ENCODE measurements at places on chromosomes 2 and 18.
A peak's percentile ranks its signal among the peaks of the same experiment; 100 is the strongest.

- no peak for DNase-seq
These were observed 55.0 kb downstream of the PMAIP1 start for GRCh38 chr18:59954755-59955156.

DNA sequence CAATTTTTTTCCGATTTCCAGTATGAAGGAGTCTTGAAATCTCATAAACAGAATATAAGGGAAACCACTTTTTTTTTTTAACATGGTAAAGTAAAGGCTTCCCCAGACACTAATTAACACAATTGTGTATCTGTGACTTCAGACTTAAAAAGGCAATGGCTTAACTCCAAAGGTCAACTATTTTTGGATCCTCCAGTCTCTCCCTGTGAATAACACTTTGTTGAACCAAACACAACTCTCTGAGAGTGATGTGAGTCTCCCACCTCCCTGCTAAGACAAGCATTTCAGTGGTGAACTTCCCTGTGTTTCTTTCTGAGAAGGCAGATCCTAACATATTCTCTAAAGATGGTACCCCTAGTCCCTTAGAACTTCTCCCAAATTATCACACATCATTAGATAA lies 219.6 kb upstream of the RBBP8 start:
- DNase-seq: no peak

- DNase-seq: no peak
These were observed 81.5 kb downstream of the NCKAP5 start for GRCh38 chr2:133486771-133487191.

- no peak for DNase-seq
These were observed 85.0 kb downstream of the USP40 start for GRCh38 chr2:233481368-233482142.

GRCh38 chr2:216516730-216517350 lies 18.2 kb downstream of the RPL37A start:
- no peak for DNase-seq

DNA sequence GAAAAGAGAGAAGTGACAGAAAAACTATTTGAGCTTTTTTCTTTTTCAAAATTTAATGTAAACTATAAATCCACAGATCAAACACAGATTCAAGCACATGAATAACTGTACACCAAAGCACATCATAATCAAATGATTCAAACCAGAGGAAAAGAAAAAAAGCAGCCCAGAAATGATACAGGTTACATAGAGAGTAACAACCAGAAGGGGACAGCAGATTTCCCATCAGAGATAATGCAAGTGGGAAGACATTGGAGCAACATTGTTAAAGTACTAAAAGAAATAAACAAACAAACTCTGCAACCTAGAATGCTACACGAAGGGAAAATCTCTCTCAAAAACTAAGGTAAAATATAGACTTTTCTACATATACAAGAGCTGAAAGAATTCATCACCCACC lies 34.5 kb downstream of the CMPK2 start:
- no peak for DNase-seq

- no peak for DNase-seq
These were observed 2.2 kb downstream of the ABI2 start for GRCh38 chr2:203330434-203330833.

- peak; percentile 76 for DNase-seq
These were observed 2.8 kb downstream of the ONECUT2 start for GRCh38 chr18:57437766-57438671.

GRCh38 chr2:37622450-37623100 lies 48.9 kb downstream of the CDC42EP3 start:
- DNase-seq: no peak

DNA sequence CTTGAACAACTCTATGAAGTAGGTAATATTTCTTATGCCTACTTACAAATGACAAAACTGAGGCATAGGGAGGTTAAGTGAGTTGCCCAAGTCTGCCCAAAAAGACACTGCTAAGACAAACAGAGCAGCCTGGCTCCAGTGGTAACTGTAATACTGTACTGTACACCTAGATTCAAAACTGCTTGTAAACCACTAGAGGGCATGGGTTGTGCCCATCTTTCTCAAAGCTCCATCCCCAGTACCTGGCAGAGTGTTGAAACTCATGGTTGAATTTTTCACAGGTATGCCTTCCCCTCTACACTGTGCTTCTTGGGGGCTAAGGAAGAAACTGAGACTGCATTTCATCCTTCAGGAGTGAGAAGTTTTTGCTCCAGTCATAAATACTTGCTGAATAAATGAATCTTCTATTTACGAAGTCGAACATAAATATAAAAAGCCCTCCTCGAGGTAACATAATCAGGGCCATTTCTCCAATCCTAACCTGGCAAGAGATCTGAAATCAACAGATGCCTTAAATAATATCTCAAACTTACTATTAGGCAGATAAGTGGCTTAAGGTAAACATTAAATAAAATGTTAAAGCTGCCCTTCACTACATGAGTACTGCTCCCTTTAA lies 2.0 kb downstream of the PPP4R1 start:
- DNase-seq: no peak

- DNase-seq: no peak
These were observed 12.0 kb downstream of the DSG1 start for GRCh38 chr18:31329787-31330438.

- DNase-seq: no peak
These were observed 3.3 kb downstream of the TNP1 start for GRCh38 chr2:216856406-216857065.

GRCh38 chr2:234988491-234988890 lies 36.7 kb downstream of the SH3BP4 start:
- DNase-seq: no peak

- DNase-seq: no peak
These were observed 75.3 kb downstream of the STPG4 start for GRCh38 chr2:47079515-47080412.

- no peak for DNase-seq
These were observed 135.4 kb downstream of the NBAS start for GRCh38 chr2:15425712-15426111.

DNA sequence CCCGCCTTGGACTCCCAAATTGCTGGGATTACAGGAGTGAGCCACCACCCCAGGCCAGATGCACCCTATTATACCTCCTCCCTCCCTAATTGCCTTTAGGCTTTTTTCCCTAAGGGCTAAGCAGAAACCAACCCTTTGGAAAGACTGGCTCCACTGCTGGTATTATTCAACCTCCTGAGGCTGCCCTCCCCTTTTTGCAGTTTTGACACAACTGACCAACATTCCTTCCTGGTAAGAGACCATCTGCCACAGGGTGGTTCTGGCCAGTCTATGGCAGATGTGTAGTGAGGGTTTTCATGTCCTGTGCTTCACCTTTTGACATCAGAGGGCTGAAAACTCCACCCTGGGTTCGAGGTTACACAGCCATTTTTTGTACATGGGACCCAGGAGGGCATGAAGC lies 1785.3 kb upstream of the CELF4 start:
- DNase-seq: no peak

GRCh38 chr2:13682540-13683272 lies 949.8 kb upstream of the LRATD1 start:
- no peak for DNase-seq

DNA sequence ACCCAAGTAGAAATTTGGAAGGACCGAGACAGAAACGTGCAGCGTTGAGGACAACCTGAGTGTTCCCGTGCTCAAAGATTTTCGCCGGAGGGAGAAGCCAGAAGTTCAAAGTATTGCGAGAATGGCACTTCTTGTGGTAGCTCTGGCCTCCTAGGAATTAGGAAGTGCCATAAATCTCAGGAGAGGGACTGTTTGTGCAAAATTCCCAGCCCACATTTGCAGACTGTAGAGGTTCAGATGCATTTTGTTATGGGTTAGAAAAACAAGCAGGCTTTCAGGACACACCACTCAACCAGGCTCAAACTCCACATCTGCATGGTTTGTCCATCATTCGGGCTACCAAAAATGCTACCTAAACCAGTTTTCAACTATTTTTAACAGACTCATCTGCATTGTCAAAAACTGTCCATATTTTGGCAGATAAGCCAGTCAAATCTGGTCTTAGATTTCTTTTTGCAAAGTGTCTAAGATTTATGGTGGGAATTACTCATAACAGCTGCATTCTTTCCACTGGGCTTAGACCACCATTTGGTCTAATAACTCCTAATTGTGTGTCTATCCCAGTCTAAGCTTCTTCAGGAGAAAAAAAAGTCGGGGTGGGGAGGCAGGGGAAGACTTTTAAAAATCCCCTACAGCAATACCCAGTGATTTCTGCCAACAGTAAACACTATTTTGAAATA lies 422.9 kb downstream of the ARHGAP15 start:
- no peak for DNase-seq

GRCh38 chr2:220562375-220563140 lies 935.1 kb downstream of the SLC4A3 start:
- no peak for DNase-seq

DNA sequence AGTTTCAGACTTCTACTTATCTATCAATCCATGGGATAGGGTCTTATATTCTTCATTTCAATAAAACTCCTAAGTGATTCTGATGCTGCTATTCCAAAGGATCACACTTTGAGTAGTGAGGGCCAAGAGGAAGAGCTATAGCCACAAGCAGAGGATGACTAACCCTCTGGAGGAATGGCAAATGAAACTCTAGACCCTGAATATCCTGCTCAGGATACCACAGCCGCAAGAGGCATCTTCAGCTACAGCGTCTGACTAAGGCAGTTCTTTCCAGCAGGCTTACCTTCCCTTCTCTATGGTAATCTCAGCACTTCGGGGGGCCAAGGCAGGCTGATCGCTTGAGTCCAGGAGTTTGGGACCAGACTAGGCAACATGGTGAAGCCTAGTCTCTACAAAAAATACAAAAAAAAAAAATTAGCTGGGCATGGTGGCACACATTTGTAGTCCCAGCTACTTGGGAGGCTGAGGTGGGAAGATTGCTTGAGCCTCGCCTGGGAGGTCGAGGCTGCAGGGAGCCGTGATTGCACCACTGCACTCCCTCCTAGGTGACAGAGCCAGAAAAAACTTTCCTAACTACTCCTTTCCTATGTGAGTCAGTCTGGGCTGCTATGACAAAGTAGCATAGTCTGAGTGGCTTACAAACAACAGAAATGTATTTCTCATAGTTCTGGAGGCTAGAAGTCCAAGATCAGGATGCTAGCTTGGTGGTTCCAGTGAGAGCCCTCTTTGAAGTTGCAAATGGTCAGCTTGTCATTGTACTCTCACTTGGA lies 371.9 kb downstream of the IRS1 start:
- no peak for DNase-seq

DNA sequence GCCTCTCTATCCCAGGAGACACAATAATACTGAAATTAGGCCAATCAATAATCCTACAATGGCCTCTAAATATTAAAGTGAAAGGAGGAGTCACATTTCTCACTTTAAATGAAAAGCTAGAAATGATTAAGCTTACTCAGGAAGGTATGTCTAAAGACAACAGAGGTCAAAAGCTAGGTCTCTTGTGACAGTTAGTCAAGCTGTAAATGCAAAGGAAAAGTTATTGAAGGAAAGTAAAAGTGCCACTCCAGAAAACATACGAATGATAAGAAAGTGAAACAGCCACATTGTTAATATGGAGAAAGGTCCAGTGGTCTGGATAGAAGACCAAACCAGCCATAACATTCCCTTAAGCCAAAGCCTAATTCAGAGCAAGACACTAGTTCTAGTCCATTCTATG lies 9.5 kb downstream of the SESTD1 start:
- no peak for DNase-seq

DNA sequence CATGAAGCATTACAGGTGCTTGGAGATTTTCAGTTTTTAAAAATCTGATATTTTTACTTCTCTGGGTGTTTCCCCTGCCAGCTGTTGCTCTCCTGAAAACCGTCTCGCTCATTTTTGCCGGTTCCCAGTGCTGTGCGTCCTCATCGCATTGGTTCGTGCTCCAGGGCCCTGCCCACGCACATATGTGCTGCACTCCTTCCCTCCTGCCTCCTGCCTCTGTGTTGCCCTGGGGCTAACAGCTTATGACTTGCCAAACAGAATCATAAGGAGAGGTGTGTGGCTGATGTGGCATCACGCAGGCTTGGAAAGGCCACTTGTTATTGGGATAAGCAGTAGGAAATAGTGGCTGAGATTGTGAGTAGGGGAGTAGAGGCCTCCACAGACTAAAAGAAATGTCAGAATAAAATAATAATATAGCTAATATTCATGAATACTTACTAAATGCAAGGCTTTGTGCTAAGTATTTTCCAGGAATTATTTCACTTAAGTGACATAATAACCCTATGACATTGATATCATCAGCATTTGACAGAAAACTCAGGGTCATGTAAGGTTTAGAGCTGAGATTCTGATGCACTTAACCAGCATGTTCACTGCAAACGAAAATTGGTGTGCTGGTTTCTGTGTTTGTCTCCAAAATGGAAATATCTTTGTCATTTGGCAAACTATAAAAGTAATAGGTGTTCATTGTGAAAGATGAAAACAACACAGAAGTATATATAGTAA lies 53.5 kb downstream of the SLC4A1AP start:
- no peak for DNase-seq

GRCh38 chr2:200861617-200862155 lies 2.8 kb downstream of the CLK1 start:
- DNase-seq: no peak

DNA sequence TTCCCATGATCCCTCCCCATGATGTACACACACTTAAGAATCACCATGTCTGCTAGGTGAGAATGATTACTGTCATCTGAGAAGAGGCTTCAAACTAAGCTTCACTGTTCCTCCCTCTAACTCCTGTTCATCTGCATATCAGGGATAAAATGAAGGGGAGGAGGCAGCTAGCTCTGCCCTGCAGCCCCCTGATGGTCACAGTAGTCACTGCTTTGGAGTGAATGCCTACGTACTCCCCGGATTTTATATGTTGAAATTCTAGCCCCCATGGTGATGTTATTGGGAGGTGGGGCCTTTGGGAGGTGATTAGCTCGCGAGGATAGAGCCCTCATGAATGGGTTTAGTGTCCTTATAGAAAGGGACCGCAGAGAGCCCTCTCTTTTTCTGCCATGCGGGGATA lies 156.4 kb downstream of the NCKAP5 start:
- no peak for DNase-seq

DNA sequence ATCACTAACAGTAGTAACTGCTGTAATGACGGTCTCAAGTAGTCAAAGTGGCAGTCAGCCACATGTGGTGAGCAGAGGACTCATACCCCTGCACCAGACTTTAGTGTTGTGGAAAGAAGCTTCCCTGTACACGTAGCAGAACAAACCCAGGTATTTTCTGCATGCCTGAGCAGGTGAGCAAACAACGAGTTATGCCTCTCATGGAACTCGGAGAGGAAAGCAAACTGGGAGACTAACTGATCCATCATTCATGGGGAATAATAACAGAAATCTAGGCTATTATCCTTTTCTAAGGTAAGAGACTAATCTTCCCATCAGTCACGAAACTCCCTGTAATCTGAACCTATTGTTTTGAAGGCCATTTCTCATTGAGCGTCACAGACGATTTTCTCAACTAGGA lies 1495.2 kb upstream of the NXPH2 start:
- no peak for DNase-seq

- no peak for DNase-seq
These were observed 52.3 kb downstream of the GAD1 start for GRCh38 chr2:170869036-170869435.
